ENCODE measurements at places on chromosomes 5 and 9.

GRCh38 chr9:135258461-135258860 lies 171.0 kb downstream of the OLFM1 start:
- DNase-seq = no peak

- DNase-seq = no peak
Measured at GRCh38 chr5:73946278-73946677, 320.3 kb downstream of the ARHGEF28 start.

DNA sequence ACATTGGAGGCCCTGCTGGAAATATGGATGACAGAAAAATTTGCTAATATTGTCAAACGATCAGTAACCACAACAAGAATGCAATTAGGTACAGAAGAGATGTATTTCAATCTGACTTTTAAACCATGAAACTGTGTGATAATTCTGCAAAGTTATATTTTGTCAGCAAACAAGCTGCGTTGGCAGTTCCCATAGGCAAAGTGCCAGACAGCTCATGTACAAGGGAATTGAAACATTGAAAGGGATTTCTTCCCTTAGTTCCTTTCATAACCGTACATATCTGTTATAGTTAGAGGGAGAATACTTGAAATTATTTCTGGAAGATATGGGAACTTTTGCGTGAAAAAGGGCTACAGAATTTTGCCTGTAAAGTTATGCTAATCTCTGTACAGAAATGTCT lies 419.4 kb upstream of the PTGER4 start:
- DNase-seq = no peak

- no peak for DNase-seq
Measured at GRCh38 chr5:91176288-91177016, 206.7 kb downstream of the ARRDC3 start.

DNA sequence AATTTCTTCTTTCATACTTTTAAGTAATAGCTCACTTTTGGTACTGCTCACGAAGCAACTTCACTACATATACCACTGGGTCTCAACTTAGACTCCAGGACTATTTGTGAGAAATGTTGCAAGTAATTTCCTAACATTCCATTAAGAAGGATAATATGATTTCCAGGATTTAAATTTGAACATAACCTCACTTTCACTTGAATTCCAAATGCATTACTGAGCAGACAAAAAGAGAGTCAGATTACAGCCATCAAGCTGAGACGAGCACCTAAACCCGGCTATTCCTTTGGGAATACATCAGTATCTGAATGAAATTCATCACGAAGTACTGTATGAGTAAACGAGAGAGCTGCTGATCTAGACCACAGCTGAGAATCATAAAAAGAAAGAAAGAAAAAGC lies 47.3 kb downstream of the LIFR start:
- no peak for DNase-seq

DNA sequence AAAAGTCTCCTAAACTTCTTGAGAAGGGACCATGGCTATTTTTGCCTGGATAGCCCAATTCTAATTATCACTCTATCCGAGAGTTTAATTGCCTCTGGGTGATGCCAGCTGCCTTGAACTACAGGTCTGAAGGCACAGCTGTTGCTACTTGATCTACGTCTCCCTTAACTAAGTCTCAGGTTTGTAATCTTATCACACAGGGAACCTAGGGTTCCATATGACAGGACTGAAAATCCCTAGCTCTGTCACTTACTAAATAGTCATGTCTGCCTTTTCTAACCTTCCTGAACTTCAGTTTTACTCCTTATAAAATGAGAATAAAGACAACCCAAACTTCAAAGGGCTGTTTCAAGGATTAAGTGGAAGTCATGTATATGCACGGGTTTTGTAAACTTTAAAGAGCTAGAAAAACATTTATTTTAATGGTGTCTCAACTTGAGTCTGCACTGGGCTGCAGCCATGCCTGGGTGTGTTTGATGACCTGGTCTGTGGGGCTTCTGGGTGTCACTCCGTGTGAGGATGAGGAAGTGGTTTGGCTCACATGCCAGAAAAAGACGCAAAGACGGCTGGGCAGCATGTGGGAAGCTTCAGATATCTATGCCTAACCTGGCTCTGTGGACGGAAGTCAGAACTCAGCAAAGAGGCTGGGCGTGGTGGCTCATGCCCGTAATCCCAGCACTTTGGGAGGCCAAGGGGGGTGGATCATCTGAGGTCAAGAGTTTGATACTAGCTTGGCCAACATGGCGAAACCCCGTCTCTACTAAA lies 129.3 kb upstream of the SLC44A1 start:
- DNase-seq = no peak

DNA sequence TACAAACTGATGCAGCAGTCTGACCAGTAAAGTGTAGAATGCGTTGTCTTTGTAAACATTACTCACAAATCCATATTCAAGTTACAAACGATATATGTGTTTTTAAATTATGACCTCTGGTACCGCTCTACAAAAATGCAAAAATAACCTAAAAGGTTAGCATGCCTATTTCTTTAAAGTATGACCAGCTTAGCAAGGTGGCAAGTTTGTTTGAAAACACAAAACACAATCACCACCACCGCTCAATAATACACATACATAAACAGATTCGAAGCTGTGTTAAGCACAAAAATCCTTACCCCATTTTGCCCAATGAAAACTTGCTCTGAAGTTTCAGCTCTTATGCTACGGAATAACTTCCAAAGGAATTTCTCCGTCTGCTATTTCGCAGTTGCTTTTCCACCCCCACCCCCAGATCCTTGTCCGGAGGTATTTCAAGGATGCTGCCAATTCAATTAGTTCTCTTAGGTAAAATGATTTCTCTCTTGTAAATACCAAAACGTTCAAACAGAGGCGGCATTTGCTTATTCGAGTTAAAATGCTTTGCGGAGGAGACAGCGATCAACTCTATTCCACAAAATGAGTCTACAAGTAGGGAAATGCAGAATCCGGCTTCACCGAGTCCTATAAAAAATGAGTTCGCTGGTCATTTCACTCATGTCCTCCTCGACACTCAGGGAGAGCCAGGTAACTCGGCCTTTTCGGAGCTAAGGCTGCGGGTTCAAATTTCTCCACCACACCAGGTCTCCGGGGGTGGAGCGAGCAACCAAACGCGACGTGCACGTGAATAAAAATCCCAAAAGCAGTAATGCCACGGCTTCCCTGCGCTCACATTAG lies 1.2 kb downstream of the HOMER1 start:
- DNase-seq = no peak

DNA sequence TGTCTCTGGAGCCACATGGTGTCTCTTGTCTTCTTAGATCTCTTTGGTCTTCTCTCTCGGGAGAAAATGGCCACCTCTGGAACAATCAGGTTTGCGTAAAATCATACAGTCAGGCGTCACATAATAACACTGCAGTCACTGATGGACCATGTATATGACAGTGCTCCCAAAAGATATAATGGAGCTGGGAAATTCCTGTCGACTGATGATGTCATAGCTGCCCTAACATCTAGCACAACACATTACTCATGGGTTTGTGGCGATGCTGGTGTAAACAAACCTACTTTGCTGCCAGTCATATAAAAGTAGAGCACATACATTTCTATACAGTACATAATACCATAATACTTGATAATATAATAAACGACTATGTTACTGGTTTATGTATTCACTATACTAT lies 30.1 kb upstream of the RAI14 start:
- DNase-seq = no peak

DNA sequence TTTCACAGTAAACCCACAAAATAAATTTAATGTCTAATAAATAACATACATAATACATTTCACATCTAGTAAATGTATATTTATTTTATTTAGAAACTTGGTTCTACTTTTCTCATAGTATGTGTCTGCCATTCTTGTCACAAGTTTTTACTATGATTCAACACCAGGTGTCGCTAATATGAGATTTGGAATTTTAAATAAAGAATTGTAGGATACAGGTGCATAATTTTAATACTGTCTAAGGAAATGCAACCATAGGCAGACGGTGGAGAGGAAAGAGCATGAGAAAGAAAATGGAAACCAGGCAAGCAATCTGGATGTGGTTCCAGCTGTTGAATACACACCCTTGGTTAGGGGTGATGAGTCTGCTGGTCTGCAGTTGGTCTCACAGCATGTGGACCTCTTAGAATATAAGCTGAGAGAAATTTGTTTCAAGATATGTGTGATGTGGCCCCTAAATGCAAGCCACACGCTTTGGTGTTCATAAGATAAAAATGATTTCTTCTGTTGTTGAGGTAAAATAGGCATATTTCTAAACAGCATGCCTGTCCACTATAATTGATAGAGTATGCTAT lies 114.7 kb upstream of the TXNDC8 start:
- DNase-seq = no peak

GRCh38 chr5:14745188-14745563 lies 80.7 kb downstream of the OTULIN start:
- DNase-seq = no peak

DNA sequence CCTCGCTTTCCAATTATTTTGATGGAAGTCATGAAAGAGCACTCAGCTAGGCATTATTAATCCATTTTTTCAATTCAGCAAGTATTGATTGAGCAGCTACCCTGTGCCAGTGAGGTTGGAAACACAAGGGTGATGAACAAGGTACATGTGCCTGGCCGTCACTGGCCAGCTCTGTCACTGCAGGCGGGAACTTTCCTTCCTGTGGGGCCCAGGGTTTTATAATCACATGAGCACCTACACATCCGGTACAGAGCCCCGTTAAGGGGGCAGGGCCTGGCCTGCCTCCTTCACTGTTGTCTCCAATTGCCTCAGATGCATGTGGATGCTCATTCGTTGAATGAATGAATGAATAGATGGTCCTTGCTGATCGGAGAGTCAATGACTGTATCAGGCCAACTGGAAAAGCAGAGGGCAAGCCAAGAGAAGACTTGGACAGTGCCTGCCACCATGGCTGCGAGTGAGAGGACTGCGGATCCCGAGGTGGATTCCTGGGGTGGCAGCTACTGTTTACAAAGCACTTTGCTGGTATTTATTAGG lies 55.9 kb upstream of the KCNMB1 start:
- no peak for DNase-seq

GRCh38 chr5:20618340-20618739 lies 630.3 kb upstream of the CDH18 start:
- DNase-seq = no peak

- DNase-seq = no peak
Measured at GRCh38 chr5:141623186-141623585, 4.4 kb upstream of the DIAPH1 start.

GRCh38 chr5:175617447-175617846 lies 40.4 kb upstream of the HRH2 start:
- DNase-seq = no peak

DNA sequence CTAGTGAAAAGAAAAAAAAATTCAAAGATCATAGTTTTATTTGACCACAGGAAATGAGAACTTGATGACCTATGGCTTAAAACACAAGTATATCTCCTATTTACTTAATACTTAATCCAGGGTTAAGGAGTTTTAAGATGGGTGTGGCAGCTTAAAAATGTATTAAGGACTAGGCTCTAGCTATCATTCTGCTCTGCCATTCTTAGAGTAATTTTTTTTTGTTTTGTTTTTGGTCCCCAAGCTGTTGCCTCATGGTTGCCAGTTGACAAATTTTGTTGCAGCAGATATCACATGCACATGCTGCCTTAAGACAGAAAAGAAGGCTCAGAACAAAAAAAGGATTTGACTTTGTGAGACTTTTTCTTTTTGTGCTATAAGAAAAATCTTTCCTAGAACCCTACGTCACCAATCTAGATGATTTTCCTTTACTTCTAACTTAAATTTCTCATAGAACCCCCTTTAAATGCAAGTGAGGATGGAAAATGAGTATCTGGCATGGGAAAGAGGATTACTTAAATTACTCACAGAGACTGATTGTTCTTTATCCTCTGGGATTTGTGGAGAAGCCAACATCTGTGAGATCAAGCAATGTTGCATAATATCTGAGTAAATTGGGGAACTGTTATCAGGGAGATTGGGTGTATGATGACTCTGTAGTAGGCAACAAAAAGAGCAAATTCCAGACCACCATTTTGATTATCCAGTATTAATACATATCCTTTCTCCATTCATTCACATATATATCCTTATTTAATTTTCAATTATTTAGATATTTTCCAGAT lies 364.7 kb upstream of the CD180 start:
- no peak for DNase-seq

DNA sequence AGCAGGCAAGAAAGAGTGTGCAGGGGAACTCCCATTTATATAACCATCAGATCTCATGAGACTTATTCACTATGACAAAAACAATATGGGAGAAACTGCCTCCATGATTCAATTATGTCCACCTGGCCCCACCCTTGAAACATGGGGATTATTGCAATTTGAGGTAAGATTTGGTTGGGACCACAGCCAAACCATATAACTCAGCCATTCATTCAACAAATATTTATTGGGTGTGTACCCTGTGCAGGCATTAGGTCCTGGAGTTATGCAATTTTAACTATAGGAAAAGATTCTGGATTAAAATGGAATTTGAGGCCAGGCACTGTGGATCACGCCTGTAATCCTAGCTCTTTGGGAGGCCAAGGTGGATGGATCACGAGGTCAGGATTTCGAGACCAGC lies 124.2 kb upstream of the GAS1 start:
- no peak for DNase-seq

- DNase-seq = no peak
Measured at GRCh38 chr9:107935931-107936330, 446.4 kb upstream of the KLF4 start.

- DNase-seq = no peak
Measured at GRCh38 chr9:33165263-33166151, 1.6 kb downstream of the B4GALT1 start.

All from frontal cortex (tissue), 4 donors.